Activated T-helper 17 cell treated with anti-CD3 and anti-CD28 coated beads, Interleukin-2, amount 50 U/mL, for 72 hours (primary cell): ENCODE measurements at places on chromosomes 5 and 9. TPM values are rescaled to one million over a fixed set of nuclear protein-coding genes. Genes with fewer than 3 reads are reported as not detected.
A peak's percentile ranks its signal among the peaks of the same experiment; 100 is the strongest.

DNA sequence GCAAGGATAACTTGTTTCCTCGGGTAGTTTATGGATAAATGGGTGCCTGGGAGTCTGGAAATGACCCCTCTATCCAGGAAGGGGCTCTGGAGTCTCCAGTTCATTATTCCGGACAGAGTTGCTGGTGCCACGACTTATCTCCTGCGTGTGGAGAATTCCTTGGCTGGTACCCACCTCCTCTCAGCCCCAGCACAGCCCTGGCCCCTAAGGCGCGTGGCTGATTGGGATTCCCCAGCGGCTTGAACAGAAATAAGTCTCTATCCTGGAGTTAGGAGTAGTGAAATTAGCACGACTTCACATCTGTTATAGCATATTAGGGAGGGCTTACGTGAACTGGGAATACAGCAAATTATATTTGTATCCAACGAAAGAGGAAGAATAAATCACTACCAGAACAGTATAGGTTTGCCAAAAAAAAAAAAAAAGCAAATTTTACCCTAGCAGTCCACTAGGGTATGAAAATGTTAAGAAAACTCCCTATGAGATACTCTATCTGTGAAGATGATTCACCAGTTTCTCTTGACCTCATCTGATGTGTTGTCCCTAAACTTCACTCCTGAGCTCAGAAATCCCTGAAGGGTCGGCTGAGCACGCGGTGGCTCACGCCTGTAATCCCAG, 172.5 kb upstream of the OTULINL start:
- peak; percentile 54 for ATAC-seq

DNA sequence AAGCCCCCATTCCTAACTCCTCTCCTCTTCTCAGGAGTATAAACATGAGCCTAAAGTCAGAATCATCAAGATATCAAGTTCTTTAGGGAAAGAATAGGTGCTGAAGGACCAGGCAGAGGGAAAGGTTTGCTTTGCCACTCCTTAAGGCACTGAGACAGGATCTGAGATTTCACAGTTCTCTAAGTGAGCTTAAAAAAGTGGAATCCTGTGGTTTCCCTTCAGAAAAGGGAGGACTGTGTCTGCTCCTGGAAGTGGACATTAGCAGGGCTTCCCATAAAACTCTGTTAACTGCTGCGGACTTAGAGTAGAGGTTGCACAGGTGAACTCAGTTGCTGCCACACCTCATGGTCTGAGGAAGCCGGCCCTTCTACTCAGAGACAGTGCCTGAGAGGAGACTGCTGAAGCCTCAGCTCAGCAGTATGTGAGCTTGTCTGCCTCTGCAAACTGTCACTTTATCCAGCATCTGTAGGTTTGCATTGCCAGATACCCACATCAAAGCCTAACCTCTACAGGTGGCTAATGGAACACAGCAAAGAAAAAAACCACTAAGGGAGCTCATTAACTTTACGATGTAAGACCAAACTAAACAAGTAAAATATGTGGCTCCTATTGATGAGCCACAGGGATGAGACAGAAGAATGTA, 42.9 kb downstream of the RIC1 start:
- ATAC-seq, result peak; percentile 42

NEUROG1 gene
- total RNA-seq, result not detected

NEURL1B gene
- 1.2 TPM for total RNA-seq

IFNA13 gene
- not detected for total RNA-seq

CERCAM gene
- total RNA-seq, result 0.56 TPM
